Mucosa of descending colon (tissue), 3 donors: ENCODE measurements at places on chromosomes 4 and X. TPM values are rescaled to one million over a fixed set of nuclear protein-coding genes. Genes with fewer than 3 reads are reported as not detected.

Gene MXD4
- 52.6 TPM for total RNA-seq

Gene ARMCX1
- 44.0 TPM for total RNA-seq

Gene IL2
- not detected for total RNA-seq

Gene TBX22
- total RNA-seq = not detected

Gene MAGEA9B
- total RNA-seq = not detected

Gene NRK
- total RNA-seq = 0.10 TPM

Gene IL1RAPL1
- total RNA-seq = not detected
